ENCODE measurements at places on chromosomes 12 and 14.

GRCh38 chr12:29273178-29273843, 107.7 kb downstream of the ERGIC2 start:
- no peak for DNase-seq

- DNase-seq = no peak
Measured at GRCh38 chr12:102479099-102479885, 1.1 kb downstream of the IGF1 start.

GRCh38 chr14:104094709-104095425, 9.4 kb downstream of the ASPG start:
- DNase-seq = peak; percentile 63

GRCh38 chr12:31745242-31745641, 16.4 kb upstream of the AMN1 start:
- DNase-seq = no peak

DNA sequence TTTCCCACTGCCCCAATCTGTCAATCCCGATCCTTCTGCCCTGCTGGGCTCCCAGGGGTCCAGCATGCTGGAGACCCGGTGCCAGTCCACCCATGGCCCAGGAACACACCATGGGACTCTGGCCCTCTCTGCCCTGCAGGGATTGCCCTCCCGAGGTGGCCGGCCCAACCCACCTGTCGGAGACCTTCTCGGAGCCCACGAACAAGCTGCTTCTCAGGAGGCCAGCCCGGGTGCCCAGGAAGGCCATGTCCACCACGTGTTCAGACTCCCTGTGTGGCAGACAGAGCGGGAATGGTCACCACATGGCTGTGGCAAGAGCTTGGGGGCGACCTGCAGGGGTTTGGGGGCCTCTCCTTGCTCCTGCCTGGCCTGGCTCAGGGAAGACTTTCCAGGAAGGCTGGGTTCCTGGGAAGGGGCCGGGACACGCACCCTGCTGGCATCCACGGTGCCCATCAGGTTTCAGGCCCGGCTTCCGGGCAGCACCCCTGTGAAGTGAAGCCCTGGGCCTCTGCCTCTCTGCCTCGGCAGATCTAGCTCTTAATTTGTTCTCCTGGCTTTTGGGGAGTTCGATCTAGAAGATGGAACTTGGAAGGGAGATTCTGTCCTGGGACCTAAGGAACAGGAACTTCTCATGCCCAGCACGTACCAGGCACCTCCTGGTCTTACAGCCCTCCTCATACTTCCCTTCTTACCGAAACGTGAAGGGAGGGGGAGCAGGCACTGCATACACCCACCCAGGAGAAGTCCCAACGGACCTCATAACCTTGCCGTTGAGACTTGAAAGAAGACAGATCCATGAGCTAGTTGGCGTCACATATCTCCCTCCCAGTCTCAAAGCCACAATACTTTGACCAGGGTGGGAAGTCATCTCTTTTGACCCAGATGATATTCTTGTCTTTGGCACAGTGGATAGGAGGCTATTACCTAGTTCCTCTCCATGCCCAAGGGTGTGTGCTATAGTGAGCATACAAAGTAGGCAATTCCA, 26.3 kb downstream of the LRTM2 start:
- no peak for DNase-seq

DNA sequence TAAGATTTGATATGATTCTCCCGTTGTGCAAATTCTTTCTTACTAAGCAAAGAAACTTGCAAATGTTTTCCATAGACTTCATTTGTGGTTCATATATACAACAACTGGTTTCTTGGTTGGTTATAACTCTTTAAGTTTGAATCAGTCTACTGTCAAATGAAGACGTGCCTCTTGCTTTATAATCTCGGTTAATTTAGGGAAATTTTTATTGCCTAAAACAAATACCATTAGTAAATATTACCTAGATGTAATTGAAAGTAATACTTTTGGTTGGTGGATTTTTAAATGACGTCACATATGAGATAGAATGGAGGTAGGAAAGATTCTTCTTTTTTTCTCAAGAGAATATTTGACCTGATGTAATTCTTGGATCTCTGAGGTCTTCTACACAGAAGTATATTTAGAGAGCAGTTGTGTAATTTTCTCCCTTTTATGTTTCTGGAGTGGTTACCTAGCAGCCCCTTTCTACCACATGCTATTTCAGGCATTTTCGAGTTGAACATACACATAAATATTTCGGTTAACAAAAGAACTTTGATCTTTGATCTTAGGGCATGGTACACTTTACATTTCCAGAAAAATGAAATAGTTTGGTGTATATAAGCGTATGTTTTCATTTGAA, 1.7 kb downstream of the ATF7IP start:
- DNase-seq = no peak

DNA sequence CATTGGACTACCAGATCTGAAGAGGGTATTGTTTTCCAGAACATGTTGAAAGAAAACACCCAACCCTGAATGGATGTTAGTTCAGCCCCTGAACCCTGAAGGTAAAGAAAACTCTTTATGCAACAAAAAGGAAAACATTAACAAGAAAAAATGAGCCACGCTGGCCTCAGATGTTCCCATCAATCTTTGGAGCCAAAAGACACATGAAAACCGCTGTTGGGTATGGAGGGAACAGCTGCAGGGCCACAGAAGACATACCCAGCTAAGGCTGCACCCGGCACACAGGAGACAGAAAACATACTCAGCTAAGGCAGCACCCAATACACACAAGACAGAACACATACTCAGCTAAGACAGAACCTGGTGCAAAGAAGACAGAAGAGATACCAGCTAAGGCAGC, 51.3 kb upstream of the GALNT9 start:
- no peak for DNase-seq

DNA sequence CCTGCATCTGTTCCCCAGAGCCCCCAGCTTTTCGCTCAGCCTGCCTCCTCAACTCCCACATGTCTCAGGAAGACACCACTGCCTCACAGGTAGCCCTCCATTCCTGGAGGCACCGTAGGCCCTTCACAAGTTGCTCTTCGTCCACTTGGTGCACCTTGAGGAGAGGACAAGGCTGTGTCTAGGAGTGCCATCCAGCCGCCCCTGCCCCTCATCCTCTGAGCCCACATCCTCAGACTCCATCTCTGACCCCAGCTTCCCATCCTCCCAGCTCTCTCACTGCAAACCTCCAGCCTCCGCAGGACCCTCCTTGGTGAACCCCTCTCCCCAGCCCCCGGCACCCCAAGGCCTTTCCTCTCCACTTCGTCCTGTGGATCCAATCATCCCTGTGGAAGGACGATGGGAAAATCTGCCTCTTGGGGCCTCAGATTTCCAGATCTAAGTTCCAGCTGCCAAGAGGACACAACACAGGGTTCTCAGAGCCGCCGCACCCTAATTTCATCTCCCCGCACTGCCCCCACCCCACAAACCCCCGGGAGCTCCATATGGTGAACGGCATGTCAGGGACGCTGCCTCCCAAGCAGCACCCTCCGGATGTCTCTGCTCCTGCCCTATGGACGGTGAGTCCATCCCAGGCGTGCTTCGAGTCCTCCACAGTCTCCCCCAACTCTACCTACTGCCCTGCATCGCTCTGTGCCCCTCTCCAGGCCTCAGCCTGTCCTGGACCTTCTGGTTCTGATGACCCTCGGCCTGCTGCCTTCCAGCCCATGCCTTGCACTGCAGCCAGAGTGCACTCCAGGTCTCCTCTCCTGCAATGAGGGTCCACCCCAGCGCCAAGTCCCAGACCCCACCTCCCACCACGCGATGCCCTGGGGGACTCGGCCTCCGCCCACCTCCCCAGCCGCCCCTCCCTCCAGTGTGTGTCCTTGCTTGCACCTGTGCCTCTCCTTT, 314.1 kb upstream of the DIO3 start:
- no peak for DNase-seq

DNA sequence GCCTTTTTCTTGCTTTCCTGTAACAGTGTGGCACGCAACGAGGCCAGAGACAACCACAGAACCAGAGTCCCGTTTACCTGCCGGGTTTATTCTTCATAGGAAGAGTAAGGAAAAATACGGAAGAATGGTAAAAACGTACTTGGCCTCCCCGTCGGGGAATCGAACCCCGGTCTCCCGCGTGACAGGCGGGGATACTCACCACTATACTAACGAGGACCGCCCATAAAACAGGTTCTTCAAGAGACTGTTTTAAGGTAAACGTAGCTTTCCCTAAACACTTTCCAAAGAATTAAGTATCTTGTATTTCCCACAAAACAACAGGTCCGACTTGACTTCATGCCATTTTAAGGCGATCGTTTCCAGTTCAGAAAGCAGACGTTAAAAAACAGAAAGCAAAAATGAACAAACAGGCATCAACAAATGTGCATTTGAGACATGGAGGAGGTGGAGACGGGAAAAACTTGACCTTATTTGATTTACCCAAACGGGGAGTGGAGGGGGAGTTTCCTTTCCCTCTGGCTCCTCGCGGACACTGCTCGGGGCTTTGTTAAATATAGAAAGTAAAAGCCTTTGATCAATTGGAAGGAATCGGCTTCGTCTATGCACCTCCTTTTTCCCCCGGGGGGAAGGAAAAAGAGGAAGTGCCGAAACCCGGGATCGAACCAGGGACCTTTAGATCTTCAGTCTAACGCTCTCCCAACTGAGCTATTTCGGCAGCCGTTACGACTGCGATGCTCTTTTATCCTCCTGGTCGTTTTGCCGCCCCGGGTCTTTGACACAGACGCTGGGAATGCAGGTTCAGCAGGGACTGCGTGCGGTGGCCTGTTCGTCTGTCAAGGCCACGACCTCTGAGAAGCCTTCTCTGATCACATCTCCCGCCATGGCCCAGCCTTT, 13.0 kb upstream of the UBC start:
- DNase-seq = peak; percentile 84

- no peak for DNase-seq
Measured at GRCh38 chr12:52199294-52199919, 7.6 kb upstream of the KRT80 start.

DNA sequence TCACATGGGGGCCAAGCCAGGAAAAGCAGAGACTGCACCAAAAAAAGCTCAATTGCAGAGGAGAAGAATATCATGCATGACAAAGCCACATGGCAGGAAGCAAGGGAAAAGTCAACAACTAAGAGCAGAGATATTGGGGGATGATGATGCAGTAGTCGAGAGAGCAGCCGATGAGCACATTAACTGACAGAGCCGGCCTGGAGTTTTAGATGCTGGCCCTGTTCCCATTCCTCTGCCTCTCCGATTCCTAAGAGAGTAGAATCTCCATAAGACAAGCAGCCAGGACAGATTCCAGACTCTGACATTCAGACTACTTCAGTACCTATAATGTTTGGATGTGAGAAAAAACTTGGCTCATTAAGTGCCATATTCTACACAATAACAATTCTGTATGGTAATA, 155.9 kb downstream of the KCNH5 start:
- DNase-seq = no peak

DNA sequence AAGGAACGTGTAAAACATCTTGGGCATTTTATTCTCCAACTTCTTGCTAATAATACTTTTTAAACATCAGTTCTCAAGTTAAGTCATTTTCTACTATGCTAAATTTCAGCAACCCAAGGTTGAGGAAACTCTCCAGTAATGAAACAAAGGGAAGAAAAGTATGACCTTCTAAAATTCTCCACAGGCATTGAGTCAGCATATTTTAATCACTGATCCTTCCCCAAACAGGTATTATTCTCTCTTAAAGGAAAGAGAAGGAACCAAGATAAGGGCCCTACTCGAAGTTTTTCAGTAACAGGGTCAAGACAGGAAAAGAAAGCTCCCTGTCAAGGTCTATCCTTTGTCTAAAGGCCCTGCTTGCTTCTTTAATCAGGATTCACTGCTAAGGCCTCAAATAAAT, 3.0 kb downstream of the KICS2 start:
- no peak for DNase-seq

GRCh38 chr14:103960457-103961055, 18.2 kb upstream of the RD3L start:
- DNase-seq = no peak

GRCh38 chr14:70641548-70642302, at the start of gene TTC9:
Gene TTC9 (plus strand): TSS chr14:70641916. CDS start chr14:70642130, 214 bp downstream.
- DNase-seq = no peak

DNA sequence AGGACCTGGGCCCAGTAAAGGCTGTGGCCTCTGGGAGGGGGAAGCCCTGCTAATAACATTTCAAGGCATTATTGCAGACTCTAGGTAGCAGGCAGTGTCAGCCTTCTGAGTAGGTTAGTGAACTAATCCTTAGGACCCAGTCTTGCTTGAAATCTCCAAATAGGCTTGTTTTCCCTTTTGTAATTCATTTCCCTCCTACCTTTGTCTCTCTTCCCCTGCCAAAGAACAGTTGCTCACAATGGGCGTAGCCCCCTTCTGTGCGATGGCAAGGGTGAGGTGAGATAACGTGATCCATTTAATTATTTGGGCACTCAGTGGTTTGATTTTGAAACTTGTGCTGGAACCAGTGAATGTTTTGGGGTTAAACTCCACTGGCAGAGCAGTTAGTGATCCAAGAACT, 10.9 kb downstream of the PELI2 start:
- no peak for DNase-seq

GRCh38 chr14:90969531-90970166, 90.8 kb downstream of the RPS6KA5 start:
- no peak for DNase-seq

GRCh38 chr14:87892763-87893162, 100.2 kb downstream of the GALC start:
- DNase-seq = no peak

DNA sequence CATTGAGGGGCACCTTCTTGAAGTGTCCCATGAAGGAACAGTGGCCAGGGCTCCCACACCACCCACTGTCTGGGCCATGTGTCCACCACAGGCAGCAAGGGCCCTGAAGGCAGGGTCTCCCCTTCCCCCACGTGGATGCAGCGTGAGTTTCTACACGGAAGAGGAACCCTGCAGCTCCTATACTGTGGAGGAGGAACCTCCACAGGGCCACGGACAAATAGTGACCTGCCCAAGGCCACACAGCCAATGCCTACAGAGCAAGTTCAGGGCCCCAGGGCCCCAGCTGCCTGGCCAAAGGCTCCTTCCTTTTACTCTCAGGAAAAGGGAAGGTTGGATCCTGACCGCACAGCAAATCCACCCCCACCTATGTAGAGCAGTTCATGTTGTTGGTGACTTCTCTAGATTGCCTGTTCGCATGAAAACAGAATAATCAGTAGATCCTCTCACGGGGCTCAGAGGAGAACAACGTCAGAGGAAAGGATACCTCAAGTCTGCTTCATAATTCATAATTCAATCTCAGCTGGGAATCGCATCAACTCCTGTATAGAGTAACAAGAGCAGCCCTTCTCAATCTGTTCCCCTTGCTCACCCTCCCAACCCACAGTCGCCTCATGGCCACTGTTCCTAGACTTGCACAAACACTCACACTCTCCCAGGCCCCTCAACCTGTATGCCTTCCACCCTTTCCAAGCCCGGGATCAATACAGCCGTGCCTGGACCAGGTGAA, 11.1 kb upstream of the KRT73 start:
- DNase-seq = no peak

GRCh38 chr12:74015118-74015517, 522.5 kb upstream of the ATXN7L3B start:
- no peak for DNase-seq

DNA sequence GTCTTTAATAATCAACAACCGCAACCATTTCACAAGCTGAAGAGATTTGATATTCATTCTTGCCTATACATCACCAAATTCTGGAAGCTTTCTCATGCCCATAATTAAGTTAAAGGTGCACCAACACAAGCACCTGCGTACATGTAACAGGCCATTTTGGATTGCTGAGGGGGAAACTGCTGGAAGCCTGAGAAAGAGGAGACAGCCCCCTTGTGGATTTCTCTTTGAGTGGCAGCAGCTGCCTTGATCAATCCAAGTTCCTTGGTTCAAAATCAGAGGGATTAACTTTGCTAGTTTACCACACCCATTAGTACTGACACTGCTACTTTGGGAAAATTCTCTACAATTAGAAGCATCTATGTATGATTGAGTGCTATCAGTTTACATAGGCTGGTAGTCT, 321.1 kb downstream of the NOVA1 start:
- no peak for DNase-seq

- DNase-seq = no peak
Measured at GRCh38 chr12:27462151-27462694, 15.7 kb downstream of the SMCO2 start.

- DNase-seq = no peak
Measured at GRCh38 chr12:27852117-27852516, 72.1 kb upstream of the MANSC4 start.

Measured in stimulated activated CD4-positive, alpha-beta T cell treated with anti-CD3 and anti-CD28 coated beads, Interleukin-1b, Interleukin-23, amount 100 ng/mL, for 1 hour (primary cell).